ENCODE measurements at places on chromosomes 3 and 15. TPM values are rescaled to one million over a fixed set of nuclear protein-coding genes. Genes with fewer than 3 reads are reported as not detected.

APOD gene
- 748 TPM for polyA plus RNA-seq

LINS1 gene
- 11.2 TPM for polyA plus RNA-seq

PODXL2 gene
- polyA plus RNA-seq: 8.9 TPM

SERPINI2 gene
- 0.33 TPM for polyA plus RNA-seq

SLC28A2 gene
- 0.06 TPM for polyA plus RNA-seq

SNTN gene
- 0.17 TPM for polyA plus RNA-seq

CD86 gene
- 0.85 TPM for polyA plus RNA-seq

POLR2H gene
- 67.2 TPM for polyA plus RNA-seq

UBAP1L gene
- 2.5 TPM for polyA plus RNA-seq

MESP1 gene
- not detected for polyA plus RNA-seq

DNAJC19 gene
- 62.5 TPM for polyA plus RNA-seq

ISLR gene
- 150 TPM for polyA plus RNA-seq

ARHGEF26 gene
- 6.9 TPM for polyA plus RNA-seq

PIF1 gene
- 0.99 TPM for polyA plus RNA-seq

GTPBP8 gene
- polyA plus RNA-seq: 12.8 TPM

LTF gene
- 0.86 TPM for polyA plus RNA-seq

SPINK8 gene
- not detected for polyA plus RNA-seq

RABL3 gene
- 8.1 TPM for polyA plus RNA-seq

DZIP1L gene
- 8.5 TPM for polyA plus RNA-seq

MAGEL2 gene
- 0.75 TPM for polyA plus RNA-seq

GABRR3 gene
- not detected for polyA plus RNA-seq

PIERCE2 gene
- 1.5 TPM for polyA plus RNA-seq

TMEM115 gene
- polyA plus RNA-seq: 40.2 TPM

EIF2A gene
- 107 TPM for polyA plus RNA-seq

MST1R gene
- polyA plus RNA-seq: 0.98 TPM

GAP43 gene
- polyA plus RNA-seq: 0.75 TPM

EIF5A2 gene
- 3.4 TPM for polyA plus RNA-seq

ATP13A4 gene
- 0.27 TPM for polyA plus RNA-seq

TMEM40 gene
- polyA plus RNA-seq: 0.20 TPM

Data from ovary (tissue), 10 donors.